Thoracic aorta (tissue), 2 donors: ENCODE measurements at places on chromosomes 3 and 15.

DNA sequence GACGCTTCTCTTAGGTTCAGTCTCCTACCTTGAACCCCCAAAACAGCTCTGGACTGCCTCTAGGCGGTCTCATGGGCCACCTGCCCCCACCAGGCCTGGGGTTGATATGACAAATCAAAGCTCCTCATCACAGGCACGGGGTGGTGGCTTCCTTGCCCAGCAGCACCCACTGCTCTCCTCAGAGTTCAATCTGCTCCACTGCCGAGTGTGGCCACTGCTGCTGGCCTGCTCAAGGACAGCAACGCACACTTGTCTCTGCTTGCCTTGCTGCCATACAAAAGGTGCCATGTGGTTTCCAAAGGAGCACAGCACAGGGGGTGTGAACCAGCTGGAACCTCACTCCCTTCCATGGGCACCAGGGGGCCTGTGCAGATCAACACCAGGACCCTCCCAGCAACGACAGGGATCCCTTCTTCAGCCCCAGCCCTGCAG, 10.2 kb downstream of the KBTBD13 start:
- no peak for DNase-seq

- DNase-seq: no peak
Observed at GRCh38 chr3:149167898-149168297, 38.5 kb downstream of the HPS3 start.

DNA sequence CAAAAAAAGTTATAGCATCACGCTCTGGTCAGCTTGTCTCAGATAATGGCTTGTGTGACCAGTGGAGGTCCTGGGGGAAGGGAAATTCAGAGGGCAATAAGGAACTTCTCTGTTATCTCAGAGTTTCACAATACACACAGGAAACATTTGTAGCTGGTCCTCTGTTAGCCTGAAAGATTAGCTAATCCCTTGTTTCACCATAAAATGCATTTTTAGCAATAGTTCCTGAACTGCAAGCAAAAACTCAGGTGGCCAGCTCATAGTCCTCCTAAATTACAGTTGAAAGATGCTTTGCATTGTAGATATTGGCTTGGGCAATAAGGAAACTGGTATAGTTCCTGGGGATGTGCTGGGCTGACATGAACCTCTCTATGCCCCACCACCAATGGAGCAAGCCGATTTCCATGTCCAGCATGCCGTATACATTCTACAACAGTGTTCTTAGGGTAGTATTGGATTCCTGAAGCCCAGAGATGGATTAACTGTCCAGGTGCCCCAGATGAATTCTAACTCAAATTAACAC, 141.5 kb upstream of the TBL1XR1 start:
- no peak for DNase-seq

GRCh38 chr15:23532024-23532423, 33.5 kb upstream of the MKRN3 start:
- DNase-seq: no peak

DNA sequence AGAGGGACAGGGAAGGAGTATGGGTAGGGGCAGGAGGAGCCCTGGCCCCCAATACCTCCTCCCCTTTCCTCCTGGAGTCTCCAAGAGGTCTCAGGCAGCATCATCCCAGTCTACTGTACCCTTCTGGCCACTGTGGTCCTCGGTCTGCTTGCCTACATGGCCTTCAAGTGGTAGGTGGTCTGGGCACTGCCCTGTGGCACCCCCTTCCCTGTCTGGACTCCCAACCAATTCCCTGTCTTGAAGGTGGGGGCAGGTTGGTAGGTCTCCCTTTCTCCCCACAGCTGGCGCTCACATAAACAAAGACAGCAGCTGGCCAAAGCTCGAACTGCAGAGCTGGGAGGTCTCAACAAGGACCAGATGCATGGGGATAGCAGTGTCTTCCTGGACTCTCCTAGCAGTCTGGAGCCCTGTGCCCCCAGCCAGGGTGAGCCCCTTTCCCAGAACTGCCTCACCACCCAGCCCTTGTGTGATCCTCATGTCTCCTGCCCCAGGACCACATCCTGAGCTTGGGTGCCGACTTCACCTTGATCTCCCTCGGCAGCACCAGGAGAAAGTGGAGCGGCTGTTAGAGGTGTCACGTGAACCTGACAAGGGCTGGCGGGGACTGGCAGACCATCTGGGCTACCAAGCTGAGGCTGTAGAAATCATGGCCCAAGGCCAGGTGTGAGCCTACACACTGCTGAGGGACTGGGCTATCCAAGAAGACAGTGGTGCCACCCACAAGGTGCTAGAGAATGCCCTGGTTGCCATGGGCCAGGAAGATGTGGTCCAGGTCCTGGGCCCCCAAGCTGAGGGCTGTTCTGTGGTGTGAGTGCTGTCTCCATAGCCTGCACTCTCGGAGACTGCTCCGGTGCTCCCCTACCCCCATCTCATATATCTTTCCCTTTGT, 33.1 kb downstream of the NBEAL2 start:
- no peak for DNase-seq

DNA sequence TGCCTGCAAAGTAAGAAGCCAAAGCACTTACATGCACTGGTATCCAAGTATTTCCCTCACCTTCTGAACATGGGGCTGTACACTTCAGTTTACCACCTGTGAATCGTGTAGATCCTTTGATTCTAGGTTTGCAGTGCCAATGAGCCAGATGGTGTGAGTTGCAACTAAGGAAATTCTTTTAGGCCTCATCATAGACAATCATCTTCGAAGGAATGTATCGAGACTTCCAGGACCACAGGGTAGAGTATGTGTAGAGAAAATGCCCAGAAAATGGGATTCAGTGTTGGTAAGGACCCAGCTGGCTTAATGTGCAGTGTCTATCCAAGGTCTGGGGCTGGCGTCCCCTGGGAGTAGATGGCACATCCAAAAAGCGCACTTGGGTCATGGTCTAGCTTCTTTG, 323.2 kb upstream of the TPM1 start:
- no peak for DNase-seq

- DNase-seq: no peak
Observed at GRCh38 chr15:45314960-45315359, 62.9 kb downstream of the SLC28A2 start.

DNA sequence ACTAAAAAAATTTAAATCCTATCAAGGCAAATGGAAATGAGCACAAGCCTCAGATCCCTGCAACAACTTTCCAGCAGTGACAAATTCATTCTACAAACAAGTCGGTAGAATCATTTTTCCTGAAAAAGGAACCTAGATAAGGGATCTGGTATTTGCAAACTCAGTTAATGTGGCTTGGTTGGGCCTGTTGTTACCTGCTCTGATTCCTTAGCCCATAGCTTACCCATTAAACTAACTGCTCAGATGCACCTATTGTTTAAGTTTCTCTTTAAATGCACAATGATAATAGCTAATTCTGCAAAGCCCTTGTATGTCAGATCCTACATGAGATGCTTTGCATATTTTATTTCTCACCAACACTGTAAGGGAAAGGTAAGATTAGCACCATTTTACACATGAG, 377.4 kb upstream of the RGMA start:
- DNase-seq: no peak

GRCh38 chr3:186843039-186843432, 526 bp downstream of the ADIPOQ start:
- DNase-seq: no peak

- DNase-seq: no peak
Observed at GRCh38 chr3:187856555-187856954, 111.3 kb upstream of the BCL6 start.

DNA sequence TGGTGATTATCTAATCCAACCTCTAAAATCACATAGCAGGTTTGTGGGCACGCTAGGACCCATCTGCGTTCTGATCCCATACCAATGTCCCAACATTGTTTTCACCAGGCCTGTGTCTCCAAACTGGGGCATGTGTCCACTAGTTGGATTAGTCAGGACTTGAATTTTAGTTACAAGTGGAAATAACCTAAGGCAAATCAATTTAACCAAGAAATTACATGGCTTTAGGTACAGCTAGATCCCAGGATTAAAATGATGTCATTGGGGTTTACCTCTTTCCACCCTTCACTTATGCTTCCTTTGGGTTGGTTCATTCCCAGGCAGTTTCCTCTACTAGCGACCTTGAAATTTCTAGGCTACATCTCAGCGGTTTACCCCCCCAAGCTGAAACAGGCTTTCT, 47.2 kb upstream of the PXYLP1 start:
- no peak for DNase-seq

- no peak for DNase-seq
Observed at GRCh38 chr3:171883893-171884279, 40.7 kb downstream of the TMEM212 start.

DNA sequence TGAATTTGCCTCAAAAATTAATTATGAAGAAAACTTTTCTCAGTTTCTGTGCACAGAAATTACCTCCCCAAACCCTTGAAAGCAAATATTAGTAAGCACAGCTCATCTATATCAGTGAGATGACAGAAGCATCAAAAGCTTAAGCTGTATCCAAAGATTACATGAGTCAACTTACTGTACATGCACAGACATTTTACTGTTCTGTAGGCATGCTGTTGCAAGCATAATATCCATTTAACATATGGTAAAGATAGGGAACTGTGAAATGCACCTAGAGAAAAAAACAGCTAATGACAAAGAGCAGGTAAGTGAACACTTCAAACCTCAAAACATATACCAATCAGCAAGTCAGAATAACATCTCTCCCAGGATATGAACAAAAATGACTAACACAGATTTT, 20.9 kb downstream of the SHOX2 start:
- DNase-seq: no peak

DNA sequence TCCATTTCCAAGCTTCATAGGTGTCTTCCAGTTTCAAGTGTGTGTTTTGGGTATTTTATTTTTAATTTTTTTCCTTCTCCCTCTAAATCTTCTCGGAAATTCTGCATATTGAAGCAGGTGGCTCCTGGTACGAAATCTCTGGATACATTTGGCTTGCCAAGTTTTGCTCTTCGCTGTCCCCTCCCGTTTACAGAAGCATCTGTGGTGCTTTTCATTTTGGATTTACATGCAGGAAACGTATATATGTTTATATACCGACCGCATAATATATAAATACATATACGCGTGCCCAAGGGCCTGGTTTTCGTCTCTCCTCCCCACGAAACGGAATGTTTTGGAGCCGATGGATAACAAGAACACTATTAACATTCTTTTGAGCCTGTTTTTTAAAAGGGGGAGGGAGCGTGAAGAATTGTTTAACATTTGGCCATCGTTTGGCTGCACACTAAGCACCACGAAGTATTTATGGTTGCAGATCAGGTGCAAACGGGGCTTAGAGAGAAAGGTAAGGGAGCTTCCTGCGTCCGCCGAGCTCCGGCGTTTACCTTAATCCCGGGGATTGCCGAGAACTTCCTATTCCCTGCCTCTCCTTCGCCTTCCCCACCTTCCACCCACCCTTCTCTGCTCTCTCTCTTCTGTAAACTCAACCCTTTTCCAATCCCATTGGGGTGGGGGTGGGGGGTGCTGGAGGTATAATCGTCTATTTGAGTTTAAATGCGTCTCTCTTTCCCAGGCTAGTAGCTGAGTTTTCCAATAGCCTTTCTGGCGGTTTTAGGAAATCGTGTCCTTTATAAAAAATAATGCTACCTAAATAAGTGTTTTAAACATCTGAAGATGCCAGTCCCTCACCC, 1.1 kb upstream of the NLGN1 start:
- no peak for DNase-seq

- no peak for DNase-seq
Observed at GRCh38 chr15:33587773-33588172, 277.0 kb downstream of the RYR3 start.

DNA sequence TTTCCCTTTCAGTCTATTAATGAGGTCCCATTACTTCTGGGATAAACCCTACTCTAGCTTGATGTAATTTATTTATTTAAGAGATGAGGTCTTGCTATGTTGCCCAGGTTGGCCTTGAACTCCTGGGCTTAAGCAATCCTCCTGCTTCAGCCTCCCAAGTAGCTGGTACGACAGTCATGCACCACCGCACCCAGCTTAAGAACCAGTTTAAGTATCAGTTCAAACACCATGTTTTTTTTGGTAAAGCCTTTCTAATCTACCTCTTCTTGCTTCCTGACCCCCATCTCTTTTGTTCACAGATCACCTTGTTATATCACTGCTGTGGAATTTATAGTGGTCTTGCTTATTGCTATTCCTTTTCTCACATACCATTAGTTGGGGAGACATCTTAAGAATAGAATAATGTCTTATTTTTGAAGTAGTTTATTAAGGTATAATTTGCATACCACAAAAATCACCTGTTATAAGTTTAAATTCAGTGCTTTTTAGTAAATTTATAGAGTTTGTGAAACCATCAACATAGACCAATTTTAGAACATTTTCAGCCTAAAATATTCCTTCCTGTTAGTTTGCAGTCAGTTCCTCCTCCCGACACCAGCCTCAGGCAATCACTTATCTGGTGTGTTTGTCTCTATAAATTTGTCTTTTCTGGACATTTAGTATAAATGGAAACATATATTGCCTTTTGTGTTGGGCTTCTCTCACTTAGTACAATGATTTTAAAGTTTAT, 257.9 kb downstream of the PDCD6IP start:
- DNase-seq: no peak

GRCh38 chr15:39887832-39888231, 32.2 kb downstream of the GPR176 start:
- DNase-seq: no peak

GRCh38 chr15:65369651-65370050, 8.2 kb downstream of the IGDCC3 start:
- no peak for DNase-seq

DNA sequence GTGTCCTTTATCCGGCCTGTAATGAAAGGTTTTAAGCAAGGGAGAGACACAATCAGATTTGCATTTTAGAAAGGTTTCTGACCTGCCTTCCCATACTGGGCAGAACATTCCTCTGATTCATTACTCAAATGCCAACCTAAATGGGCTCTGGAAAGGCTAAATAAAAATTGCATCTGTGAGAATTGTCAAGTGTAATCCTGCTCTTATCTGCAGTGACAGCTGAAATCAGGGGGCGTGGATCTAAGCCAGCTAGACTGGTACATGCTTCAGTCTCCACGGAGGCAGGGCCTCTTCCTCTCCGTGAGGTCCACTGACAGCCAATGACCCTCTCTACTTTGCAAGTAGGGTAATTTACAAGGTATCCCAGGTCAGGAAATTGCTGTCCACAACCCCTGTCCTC, 32.5 kb upstream of the MINAR1 start:
- no peak for DNase-seq

- DNase-seq: no peak
Observed at GRCh38 chr3:177541541-177541940, 344.3 kb upstream of the TBL1XR1 start.

DNA sequence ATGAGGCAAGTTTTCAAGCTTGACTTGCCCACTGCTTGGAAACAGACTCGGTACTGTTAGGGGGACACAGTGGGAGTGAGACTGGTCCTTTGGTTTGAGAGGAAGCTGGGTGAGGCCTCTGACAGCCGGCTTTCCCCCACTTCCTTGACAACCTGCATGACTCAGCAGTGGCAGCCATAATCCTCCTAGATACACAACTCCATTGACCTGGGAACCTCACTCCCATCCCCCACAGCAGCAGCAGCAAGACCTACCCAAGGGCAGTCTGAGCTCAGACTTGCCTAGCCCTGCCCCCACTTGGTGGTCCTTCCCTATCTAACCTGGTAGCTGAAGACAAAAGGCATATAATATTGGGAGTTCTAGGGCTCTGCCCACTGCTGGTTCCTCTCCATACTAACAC, 1043.5 kb upstream of the ALCAM start:
- DNase-seq: no peak

GRCh38 chr15:51759557-51760070, 8.2 kb downstream of the TMOD2 start:
- DNase-seq: no peak
